ENCODE measurements at places on chromosomes 1 and 21. TPM values are rescaled to one million over a fixed set of nuclear protein-coding genes. Genes with fewer than 3 reads are reported as not detected.

TPR gene
- 97.7 TPM for total RNA-seq

CFHR1 gene
- total RNA-seq, result not detected

OPRD1 gene
- total RNA-seq, result 0.03 TPM

VPS26C gene
- total RNA-seq, result 74.5 TPM

SLC19A2 gene
- 7.1 TPM for total RNA-seq

DNAJC28 gene
- 0.68 TPM for total RNA-seq

SIK1 gene
- 4.6 TPM for total RNA-seq

SMPDL3B gene
- total RNA-seq, result 0.34 TPM

CENPF gene
- total RNA-seq, result 67.4 TPM

DENND2C gene
- total RNA-seq, result 0.21 TPM

LYPD8 gene
- total RNA-seq, result 2.0 TPM

GBP6 gene
- not detected for total RNA-seq

INSRR gene
- not detected for total RNA-seq

FCAMR gene
- total RNA-seq, result not detected

SLC2A5 gene
- not detected for total RNA-seq

SPATA6 gene
- total RNA-seq, result not detected

TMEM81 gene
- 1.8 TPM for total RNA-seq

Measured in HT1080 (cell line).